Stimulated activated naive CD8-positive, alpha-beta T cell treated with anti-CD3 and anti-CD28 coated beads, Interleukin-15, amount 100 ng/mL, for 72 hours (primary cell): ENCODE measurements at places on chromosomes 3 and 15.

DNA sequence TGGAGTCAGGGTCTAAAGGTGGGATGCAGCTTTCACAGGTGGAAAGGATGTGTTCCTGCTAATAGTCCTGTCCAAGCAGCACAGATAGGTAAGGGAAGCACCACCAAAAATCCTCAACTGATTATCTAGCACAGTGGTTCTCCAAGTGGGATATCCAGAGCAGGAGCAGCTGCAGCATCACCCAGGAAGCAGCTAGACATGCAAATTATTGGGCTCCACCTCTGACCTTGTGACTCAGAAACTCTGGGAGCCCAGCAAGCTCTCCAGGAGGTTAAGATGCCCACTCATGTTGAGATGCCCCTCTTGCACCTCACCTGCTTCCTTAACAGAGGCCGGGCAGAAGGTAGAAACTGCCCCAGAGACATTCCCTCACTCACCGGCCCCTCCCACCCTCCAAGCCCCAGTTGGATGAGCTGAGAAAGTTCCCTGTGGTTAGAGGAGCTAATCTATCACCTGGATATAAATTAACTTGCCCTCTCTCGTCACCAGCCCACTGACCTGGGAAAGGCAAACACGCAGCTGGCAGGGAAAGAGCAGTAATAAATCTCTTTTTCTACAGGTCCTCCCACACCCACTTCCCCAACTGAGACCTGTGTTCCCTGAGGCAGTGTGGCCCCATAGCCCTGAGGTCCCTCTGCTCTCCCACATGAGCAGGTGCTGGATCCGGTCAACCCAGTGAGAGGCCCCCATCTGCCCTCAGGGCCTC, 39.3 kb downstream of the ADCY5 start:
- no peak for DNase-seq

DNA sequence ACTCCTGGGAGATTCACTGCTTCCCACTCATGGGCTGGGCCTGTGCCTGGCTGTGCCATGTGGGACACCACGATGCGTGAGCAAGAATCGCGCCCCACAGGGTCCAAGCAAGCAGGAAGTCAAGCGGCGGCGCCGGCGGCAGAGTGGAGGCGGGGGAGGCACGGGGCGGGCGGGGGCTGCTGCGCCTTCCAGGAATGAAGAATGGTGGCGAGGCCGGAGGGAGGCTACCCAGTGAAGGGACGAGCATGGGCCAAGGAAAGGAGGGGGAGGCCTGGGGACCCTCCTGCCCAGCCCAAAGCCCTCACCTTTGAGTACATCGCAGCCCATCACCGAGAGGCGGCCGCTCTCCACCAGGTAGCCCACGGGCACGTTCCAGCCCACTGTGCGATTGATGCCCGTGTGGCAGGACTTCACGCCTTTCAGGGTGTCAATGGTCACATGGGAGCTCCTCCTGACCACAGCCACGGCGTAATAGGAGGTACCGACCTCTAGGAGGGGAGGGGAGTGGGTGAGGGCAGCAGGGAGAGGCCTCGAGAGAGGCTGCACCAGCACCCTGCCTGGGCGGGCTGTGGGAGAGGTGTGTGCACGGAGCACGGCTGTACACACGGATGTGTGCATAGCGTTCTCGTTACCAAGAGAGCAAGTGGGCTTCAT, 5.5 kb downstream of the MELTF start:
- DNase-seq: no peak

- no peak for DNase-seq
Observed at GRCh38 chr3:69817988-69818387, 78.7 kb downstream of the MITF start.

DNA sequence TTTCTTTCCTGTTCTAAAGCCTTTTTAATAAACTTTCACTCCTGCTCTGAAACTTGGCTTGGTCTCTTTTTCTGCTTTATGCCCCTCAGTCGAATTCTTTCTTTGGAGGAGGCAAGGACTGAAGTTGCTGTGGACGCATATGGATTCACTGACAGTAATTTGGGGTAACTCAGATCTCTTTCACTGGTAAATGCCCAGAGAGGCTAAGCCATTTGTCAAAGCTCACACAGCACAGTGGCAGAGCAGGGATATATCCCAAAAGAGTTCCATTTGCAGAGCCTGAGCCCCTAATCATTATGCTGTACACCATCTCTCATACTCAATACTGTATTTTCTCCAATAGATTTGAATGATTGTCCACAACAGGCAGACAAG, 72.3 kb upstream of the GALNT15 start:
- no peak for DNase-seq

DNA sequence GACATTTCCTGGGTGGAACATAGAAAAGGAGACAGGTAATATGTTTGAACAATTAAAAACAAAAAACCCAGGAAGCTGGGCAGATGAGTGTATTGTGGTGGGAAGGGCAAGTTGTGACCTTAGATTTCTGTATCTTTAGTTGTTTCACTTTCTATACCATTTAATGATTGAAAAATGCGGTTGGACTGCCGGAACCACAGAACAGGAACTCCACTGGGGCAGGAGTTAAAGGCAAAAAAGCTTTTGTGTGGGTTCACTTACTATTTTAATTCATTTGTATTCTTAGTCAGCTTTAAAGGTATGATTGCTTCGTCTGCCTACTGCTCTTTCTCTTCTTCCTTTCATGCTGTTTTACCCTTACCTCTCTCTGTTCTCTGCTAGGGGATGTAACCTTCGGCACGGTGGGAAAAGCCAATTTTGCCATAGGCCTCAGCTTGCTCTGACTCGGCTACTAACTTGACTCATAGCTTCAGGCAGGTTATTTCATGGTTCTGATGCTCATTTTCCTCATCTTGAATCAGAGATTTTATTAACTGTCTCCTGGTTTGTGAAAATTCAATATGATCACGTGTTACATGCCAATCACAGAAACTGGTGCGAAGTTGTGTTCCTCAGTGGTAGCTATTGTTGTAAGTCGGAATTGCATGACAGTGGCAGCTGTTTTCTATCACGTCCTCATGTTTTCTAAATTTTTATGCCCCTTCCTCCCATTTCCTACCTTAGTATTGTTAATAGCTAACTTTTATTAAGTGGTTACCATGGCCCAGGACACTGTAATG, 1.6 kb upstream of the MCTP2 start:
- peak; percentile 55 for DNase-seq
